ENCODE measurements at places on chromosomes 13 and 19.

- DNase-seq = no peak
Measured at GRCh38 chr19:15289673-15290072, 42.7 kb downstream of the BRD4 start.

DNA sequence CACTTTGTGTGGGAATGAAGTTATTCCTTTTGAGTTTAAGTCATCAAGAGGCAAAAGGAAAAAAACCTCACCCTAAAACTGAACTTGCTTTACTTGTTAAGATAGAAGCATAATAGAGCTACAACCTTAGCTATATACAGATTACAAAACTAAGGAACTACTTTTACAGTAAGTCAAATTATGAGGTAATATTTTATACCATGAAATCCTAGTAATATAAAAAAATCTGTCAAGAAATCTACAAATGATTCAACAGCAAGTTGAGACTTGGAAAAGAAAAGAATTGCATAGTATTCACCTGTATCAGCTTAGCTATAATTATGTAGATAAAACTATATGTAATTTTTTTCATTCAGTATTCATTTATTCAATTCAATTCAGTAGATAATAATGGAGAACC, 335.3 kb downstream of the KLF5 start:
- DNase-seq = no peak

DNA sequence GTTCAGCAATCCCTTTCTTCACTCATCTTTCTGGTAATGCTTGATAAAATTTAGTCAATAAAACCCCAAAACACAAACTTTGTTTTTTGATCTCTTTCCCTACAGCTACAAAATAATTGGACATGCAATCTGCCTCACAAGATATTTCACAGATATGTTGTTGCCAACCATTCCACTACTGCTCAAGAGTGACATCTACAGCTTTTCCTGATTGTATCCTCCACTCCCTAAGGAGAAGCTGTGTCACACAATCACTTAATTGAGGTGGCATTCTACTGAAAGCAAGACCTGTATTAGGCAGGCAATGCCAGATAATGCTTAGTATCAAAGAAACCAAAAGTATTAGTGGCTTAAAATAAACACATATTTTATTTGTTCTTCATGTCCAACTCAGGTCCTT, 1646.2 kb upstream of the SPRY2 start:
- DNase-seq = no peak

GRCh38 chr19:4295972-4296771, 6.0 kb downstream of the TMIGD2 start:
- DNase-seq = peak; percentile 67

Data from left hindlimb (tissue), 1 donor.